Hematopoietic multipotent progenitor cell treated with erythropoietin and hydrocortisone succinate and interleukin-3 and kit ligand, for 15 days (in vitro differentiated cells): ENCODE measurements at places on chromosomes 6 and 20.

DNA sequence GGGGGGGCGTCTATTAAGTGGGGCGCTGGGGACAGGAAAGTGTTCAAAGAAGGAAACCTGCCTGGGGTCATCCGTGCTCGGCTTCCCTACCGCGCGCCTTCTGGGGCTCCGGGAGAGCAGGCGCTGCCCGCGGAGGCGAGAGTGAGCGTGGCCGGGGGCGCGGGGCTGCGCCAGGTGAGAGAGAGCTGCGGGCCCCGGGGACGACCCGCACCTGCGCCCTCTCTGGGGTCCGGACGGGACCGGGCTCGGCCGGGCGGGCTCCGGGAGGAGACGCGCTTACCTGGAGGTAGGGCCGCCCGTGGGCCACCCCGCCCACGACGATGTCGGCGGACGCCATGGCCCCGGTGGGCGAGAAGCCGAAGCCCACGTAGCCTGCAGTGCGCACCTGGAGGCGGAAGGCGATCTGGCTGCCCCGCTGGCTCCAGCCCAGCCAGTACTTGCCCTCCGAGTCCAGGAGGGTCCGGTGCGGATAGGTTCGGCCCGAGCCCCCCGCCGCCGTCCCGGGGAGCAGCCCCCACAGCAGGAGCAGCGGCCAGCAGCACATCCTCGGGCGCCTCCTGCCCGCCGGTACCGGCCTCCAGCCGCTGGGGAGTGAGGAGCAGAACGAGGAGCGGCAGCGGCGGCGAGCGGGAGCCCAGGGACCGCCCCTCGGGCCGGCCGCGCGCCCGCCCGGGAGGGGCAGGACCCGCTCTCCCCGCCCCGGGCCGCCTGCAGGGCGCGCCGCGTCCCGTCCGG lies at the start of gene MOXD1:
MOXD1 (minus strand) TSS at position 593 of the 735 bp plus-strand sequence; CDS start at position 544, 49 bp downstream.
- no peak for DNase-seq

- DNase-seq = no peak
Measured at GRCh38 chr6:130575971-130576370, 210.2 kb downstream of the TMEM200A start.

DNA sequence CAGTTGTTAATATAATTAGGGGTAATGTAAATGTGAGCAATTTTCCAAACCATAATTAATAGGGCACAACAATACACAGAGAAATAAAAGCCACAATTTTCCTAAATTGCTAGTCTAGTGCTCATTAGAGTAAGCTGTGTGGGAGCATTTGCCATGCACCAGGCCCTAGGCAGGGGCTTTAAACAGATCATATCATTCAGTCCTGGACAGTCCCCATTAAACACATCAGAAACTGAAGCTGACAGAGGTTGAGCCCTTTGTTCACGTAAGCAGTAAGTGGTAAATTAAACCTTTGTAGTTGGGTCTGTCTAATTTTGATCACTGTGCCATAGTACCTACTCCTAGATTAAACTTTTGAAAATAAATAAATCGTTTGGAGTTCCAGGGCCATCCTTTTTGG lies 931.1 kb downstream of the C6orf118 start:
- no peak for DNase-seq

GRCh38 chr6:25303254-25303653 lies 24.1 kb downstream of the CARMIL1 start:
- no peak for DNase-seq

- no peak for DNase-seq
Measured at GRCh38 chr6:160508599-160508998, 155.5 kb downstream of the LPA start.
